AG08395 (cell line): ENCODE measurements at places on chromosomes 5 and 9.
A peak's percentile ranks its signal among the peaks of the same experiment; 100 is the strongest.

GRCh38 chr9:107487521-107488374 lies 1.8 kb downstream of the KLF4 start:
- DNase-seq = peak; percentile 34

GRCh38 chr5:29387384-29387783 lies 1806.1 kb upstream of the CDH6 start:
- no peak for DNase-seq

- no peak for DNase-seq
Measured at GRCh38 chr9:70322096-70322495, 63.3 kb downstream of the SMC5 start.

GRCh38 chr9:22722492-22722891 lies 275.9 kb downstream of the DMRTA1 start:
- DNase-seq = no peak

DNA sequence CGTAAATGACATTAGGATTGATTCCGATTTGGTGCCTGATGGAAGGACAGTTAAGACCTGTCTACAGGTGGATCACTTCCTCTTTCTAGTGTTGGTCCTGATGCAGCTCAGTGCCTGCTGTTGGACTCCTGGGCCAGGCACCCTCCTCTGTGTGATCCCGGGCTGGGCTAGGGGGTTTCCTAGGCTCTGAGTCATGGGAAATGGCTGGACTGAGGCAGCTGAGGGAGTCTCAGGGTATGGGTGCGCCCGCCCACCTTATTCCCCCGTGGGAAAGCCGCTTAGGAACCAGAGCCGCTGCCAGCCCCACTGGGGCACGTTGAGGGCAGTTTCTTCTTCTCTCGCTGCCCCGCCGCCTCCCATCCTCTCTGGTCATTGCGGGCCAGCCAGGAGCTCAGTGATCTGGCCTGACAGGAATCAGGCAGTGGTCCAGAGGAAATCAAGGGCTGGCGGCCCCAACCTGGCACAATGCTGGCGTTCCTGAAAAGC lies 12.9 kb downstream of the TCF7 start:
- peak; percentile 16 for DNase-seq

DNA sequence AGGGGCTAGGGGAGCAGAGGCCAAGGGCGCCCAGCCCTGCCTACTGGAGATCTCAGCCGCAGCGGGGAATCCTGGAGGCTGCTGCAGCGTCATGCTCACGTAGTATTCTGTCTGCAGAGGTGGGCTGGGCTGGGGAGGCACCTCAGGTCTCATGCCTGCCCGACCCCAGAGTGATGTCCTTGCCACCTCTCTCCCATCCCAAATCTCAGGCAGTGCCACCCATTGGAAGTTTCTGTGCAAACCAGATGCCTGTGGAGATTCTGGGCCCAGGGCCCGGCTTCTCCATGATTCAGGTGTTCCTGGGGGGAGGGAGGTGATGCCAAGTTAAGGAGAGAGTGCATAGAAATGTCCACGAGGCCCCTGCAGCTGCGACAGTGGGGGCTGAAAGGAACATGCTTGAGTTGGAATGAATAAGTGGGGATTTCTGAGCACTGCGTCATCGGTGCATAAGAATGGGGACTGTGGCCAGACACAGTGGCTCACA lies 72.0 kb downstream of the ANKRD33B start:
- DNase-seq = no peak

DNA sequence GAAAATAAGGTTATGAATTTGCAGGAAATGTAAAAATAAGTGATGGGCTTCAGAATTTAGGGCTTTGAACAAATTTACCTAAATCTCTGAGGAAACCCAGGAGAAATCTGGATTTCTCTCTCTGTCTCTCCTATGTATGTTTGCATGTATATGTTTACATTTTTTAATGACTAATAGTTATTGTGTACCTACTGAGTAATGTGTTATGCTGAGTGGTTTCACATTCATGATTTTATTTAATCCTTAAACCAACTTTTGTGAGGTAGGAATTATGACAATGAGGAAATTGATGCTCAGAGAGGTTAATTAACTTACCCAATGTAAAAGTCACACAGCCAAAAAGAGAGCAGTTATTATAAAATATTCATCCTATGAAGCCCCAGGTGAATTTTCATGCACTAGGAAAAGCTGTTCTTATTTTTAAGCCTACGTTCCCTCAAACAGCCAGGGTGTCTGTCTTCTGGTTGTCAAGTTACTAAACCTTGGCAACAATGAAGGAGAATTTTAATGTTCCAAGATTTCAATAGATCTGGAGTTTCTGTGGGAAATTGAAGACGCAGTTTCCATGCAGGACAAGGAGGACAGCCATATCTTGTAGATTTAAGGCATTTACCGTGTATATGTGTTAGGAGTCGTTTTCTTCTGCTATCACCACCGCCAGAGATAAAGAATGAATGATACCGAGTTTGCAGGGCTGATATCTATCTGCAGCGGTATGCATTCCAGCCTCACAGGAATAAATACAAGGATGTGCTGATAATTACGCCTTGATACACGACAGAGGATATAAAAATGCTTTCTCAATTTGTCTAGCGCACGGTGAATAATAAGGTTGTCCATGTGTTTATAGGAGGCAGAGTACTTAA lies 484.8 kb downstream of the ZSWIM6 start:
- no peak for DNase-seq

DNA sequence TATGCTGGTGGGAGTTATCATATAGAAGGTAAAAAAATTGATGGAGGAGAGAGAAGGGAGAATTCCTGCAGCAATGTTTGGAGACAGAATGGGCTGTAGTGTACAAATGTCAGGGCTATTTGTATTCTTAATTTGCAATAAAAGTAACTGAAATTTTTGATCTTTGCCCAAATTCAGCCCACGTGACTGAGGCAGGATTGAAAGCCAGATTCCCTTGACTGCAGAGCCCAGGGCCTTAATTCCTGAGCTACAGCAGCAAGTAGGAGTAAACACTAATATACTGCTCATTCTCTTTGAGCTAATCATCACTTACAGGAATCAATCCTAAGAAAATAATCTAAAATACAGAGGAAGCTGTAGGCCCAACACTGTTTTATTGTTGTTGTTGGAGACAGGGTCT lies 5.2 kb upstream of the ANXA6 start:
- no peak for DNase-seq

GRCh38 chr9:99112750-99113413 lies 8.0 kb downstream of the TGFBR1 start:
- no peak for DNase-seq

DNA sequence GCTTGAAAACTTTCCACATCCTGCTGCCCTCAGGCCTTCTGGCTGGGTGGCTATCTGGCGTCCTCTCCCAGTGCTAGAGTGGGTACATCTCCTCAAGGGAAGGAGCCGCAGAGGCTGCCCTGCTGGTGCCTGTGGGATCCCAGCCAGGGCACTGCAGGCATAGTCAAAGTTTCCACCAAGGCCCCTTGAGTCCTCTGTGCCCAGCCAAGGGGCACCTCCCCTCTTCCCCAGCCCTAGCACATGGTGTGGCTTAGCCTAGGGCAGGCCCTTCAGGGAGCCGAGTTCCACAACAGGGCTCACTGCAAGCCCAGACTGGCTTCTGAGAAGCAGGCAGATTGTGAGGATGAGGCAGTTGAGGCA lies 103.2 kb downstream of the RGS3 start:
- DNase-seq = no peak

DNA sequence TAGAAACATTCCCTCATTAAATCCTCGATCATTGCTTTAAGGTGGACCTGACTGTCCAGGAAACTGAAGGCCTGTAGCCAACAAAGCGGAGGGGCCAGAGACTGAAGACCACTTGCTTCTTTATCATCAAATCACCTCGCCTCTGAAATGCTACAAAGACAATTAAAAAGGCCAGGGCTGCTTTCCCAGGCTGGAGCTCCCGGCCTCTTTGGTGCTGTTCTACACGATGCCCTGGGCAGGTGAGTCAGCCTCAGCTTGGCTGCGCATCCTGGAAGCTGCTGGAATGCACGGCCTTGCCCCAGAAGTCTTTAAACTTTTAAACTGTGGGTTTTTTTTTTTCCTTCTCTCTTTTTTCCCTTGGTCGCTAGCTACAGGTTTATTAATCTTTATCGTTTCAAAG lies 46.5 kb downstream of the SH3PXD2B start:
- peak; percentile 33 for DNase-seq

GRCh38 chr9:106878934-106879333 lies 16.0 kb downstream of the ZNF462 start:
- DNase-seq = peak; percentile 81

- DNase-seq = no peak
Measured at GRCh38 chr9:111516061-111516465, 8.9 kb upstream of the ZNF483 start.

GRCh38 chr5:132438917-132439316 lies 51.7 kb downstream of the IRF1 start:
- DNase-seq = no peak

GRCh38 chr9:20940447-20941173 lies 90.8 kb downstream of the HACD4 start:
- DNase-seq = peak; percentile 1

DNA sequence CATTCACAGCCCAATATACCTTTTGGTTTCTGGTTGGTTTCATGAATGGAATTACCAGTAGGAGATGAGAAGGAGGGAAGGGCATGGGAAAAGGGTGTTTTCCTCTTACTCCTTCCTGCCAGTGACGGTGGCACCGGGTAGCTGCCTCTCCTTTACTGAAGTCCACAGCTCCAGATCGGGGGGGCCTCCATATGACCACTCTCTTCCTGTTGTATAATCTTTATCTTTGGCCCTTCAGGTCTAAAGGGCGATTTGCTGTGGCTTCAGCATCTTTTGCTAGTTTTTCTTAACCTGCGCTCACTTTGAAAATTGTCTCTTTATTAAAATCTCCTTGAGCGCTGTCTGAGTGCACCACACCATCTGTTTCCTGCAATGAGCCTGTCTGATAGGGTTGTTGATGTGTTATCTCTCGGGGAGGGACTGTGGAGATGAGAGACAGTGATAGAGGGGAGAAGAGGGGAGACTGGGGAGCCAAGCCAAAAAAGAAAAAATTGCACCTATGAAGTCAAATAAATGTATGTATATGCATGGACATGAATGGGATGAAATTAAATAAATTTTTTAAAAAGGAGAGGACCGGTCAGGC lies 449.3 kb upstream of the KLF4 start:
- DNase-seq = no peak

GRCh38 chr9:109249615-109250014 lies 71.2 kb downstream of the EPB41L4B start:
- DNase-seq = no peak

DNA sequence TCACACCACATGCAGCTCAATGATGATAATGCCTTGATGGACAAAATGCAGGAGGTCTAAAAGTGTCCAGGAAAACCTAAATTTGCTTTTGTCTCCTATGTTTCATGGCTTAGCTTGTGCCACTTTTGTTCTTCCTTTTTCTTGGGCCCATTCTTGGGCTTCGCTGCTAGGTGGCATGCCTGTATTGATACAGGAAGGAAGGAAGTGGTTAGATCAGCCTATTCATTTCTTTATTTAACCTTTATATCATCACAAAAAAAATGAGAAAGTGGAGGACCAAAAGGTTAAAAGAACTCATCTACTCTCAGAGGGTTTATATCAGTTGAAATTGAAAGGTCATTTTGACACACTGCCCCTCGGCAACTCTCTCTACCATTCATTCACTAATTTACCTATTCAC lies 260.2 kb downstream of the ARHGAP26 start:
- no peak for DNase-seq

DNA sequence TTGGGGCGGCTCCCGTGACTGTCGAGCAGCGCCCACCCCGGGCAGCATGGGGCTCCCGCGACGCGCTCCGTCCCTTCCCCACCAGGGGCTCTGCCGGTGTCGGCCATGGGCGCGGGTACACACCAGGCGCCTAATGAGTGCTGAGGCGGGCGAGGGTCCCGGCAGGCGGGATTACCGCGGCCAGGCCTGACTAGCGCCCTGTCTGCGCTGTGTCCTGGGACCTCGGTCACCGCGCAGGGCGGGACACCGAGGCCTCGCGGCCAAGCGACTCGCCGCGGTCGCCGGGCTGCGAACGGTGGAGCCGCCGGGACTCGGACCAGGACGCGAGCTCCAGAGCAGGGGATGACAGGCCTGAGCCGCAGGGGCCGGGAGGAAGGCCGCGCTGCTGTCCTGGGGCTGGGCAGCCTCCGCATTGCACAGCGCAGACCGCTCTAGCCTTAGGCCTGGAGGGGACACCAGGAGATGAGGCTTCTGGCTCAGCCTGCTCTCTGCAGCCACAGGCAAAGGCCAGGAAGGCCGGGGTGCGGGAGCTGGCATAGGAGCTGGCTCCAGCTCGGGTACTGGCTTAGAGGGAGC lies 14.1 kb downstream of the LCN10 start:
- DNase-seq = peak; percentile 67

- no peak for DNase-seq
Measured at GRCh38 chr5:64269164-64269563, 103.5 kb downstream of the RNF180 start.

DNA sequence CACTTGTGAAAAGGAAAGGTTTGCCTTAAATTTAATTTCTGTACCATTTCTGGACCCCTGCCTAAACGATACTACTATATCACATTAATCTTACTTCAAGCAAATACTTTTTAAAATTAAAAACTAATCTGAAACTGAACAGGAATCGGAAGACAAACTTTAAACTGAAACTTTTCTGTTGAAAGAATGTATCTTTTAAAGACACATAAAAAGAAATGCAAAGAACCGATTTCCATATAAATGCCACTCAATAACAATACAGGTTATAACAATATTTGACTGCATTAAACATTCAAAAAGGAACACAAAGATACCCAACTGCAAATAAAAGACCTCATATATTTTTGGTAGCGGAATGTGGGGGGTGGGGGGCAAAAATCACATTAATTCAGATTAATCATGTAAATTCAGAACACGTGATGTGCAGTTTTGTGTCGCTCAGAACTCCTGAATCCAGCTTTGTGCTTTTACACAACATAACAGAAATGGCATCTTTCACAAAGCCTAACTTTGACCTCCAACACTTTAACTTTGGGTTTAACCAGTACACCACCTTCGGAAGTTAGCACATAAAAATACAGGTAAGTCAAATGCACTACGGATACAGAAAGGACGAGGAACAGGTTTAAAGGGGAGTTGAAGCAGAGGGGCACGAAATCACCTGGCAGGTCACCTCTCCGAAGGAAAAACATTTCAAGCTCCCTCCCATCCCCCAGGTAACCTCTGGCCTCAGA lies 925 bp downstream of the LIFR start:
- DNase-seq = no peak
